ENCODE measurements at places on chromosomes 1 and 21.
A peak's percentile ranks its signal among the peaks of the same experiment; 100 is the strongest.

DNA sequence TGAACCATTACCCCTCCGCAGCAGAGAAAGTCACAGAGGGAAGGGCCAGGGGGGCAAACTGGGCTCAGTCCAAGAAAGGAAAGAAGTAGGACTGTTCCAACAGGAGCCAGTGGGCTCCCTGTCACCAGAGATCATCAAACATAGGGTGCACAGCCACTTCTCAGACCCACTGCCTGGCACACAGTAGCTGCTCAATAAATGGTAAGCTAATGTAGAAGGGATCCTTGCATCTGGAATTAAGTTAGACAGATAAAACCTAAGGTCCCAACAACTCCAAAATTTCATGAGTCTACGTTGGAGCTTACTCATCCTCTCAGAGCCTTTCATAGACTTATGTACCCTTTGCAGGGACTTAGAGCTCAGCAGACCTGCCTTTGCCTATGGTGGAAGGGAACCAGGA is 3.5 kb downstream of the BLACAT1 start:
- no peak for DNase-seq

DNA sequence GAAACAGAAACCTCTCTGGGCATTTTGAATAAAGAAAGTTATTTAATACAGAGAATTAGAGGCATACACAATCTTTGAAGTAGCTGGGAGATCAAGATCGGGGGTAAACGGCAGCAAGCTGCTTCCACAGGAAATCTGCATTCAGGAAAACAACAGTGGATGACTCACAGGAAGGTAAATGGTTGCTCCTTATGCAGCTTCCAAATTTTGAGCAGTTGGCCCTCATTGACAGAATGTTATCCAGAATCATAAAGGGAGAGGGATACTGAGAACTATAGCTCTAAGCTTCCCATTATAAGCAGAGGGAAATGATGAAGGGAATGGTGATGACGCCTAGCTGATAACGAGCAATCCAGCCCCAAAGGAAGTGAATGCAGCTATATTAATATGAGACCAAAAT is 28.6 kb downstream of the ZMYND12 start:
- DNase-seq: no peak

DNA sequence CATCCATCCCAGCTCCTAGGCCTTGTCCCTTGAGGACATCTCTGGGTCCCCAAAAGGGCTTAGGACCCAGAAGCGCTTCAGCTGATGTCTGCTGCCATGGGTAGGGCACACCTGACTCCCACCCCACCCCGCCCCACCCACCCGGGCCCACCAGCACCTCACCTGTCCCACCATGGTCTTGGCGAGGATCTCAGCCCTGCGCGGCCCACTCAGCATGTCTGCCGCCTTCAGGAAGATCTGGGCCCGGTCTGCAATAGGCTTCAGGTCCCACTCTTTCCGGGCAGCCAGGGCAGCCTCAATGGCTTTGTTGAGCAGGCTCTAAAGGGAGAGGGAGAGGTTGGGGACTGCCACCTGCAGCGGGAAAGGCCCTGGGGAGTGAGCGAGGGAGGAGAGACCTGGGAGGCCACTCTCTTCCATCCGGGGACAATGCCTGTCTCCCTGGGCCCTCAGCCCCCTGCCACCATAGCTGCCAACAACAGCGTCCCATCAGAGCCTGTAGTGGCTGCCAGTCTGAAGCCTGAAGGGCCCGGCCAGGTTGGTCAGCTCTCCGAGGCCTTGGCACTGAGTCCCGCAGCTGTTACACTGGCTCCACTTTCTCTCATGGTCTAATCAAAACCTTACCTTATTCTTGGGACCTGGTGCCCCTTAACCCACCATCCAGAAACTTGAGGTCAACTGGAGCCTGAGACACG is 16.9 kb downstream of the ALDH4A1 start:
- no peak for DNase-seq

- peak; percentile 92 for DNase-seq
These were observed at the start of gene CACHD1 for GRCh38 chr1:64469977-64470664. TSS of gene CACHD1 (plus strand) at chr1:64470129. CDS start at chr1:64470745, 616 bp downstream.

- no peak for DNase-seq
These were observed 28.8 kb upstream of the MTMR11 start for GRCh38 chr1:149965440-149965839.

DNA sequence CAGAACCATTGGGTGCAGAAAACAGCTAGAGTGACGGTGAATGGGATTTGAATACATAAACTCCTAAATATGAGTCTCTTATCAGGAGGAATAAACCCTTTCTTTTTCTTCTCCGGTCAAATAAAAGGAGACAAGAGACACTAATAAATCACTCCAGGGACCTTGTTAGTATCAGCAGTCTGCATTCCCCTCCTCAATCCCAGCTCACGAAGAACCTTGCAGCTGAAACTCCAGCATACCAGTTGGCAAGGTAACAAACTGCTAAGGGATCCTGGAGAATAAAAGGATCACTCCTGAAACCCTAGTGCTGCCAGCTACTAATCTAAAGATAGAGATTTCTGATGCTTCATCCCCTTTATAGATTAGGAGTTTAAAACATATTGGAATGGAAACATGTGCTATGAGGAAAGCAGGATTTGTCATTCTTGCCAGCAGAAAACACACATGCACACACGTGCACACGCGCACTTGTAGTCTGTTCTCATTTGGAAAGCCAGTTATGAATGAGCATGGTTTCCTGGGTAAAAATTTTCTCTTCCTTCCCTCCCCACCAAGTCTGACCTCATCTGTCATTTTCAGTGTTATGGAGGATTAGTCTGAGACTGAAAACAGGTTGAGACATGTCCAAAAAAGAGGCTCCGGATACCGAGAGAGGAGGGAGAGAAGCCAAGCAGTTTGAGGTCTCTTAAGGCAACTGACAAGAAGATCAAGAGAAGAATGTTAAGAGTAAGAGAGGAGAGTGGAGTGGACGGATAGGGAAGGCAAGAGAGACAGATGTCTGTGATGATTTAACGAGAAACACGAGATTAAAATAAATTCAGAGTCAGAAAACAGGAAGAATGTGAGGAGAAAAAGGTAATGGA is 10.9 kb downstream of the IER5 start:
- DNase-seq: peak; percentile 3

Data from mesenteric fat pad (tissue), 1 donor.